ENCODE measurements at places on chromosomes 11 and 22. TPM values are rescaled to one million over a fixed set of nuclear protein-coding genes. Genes with fewer than 3 reads are reported as not detected.

Gene SLC22A25
- polyA plus RNA-seq = not detected

Gene FAM181B
- not detected for polyA plus RNA-seq

Gene ACRV1
- not detected for polyA plus RNA-seq

Gene SLC22A9
- not detected for polyA plus RNA-seq

Gene NCF4
- not detected for polyA plus RNA-seq

Gene CALCA
- polyA plus RNA-seq = not detected

Gene C11orf91
- not detected for polyA plus RNA-seq

Gene TMEM135
- 9.5 TPM for polyA plus RNA-seq

DNA sequence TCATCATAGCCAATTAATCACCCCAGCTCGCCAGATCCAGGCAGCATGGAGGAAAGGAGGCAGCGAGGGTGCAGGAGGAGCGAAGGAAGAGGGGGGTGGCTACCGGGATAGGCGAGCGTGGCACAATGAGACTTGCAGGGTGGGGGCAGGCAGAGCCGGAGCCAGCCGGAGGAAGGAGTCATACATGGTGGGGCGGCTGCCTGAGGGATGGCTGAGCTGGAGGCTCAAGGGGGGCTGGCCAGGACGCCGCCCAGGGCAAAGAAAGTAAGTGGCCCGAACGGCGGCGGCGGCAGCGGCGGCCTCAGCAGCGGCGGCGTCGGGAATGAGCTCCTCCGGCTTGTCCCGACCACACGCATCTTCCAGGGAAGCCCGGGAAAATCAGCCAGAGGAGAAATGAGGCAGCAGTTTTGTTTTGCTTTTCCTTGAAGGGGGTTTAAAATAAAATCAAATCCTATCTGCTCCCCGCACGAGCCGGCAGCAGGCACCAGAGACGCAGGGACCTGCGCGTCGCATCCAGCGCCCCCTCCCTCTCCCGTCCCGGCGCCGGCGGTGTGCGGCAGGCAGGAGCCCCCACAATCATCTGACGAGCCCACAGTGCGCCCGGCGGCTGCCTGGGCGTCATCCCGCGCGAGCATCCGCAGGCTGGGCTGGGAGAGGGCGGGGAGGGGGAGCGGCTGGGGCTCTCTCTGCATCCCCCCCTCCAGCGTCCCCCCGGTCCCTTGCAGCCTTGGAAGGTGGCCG is 263.6 kb downstream of the CTTN start:
- no peak for DNase-seq

DNA sequence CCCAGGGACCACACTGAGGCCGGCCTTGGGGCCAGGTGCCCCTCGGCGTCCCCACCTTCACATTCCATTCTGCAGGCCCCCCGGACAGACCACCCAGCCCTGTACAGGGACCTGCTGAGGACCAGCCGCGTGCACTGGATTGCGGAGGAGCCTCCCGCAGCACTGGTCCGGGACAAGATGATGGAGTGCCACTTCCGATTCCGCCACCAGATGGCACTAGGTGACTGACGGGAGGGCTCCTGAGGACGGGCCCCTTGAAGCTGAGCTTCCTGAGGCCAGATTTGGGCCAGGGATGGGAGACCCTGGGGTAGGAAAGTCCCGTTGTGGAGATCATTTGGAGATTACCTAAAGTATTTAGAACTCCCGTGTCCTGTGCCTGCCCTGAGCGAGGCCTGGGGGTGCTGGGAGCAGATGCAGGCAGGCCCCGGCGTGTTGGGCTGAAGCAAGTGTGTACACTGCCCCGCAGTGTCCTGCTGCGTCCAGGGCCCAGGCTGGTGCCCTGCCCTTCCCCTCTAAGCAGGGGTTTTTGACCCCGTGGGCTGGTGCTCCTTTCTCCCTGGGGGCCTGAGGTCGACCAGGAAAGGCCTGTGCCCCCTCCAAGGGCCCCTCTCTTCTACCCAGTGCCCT is 20.0 kb downstream of the TRMU start:
- DNase-seq = peak; percentile 13

DNA sequence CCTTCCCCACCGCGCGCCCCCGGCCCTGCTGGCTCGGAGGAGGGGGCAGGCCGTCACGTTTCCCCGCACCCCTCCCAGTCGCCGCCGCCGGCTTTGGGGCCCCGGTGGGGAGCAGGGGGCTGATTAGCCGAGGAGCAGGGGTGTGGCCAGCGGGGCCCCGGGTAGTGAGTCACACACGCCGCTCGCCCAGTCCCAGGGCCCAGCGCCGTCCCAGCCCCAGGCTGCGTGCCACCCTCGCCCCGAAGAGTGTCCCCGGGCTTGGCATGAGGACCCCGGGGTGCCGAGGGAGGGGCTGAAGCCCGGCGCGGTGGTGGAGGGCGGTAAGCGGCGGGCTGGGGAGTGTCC is 34.4 kb downstream of the PRDM11 start:
- DNase-seq = no peak

DNA sequence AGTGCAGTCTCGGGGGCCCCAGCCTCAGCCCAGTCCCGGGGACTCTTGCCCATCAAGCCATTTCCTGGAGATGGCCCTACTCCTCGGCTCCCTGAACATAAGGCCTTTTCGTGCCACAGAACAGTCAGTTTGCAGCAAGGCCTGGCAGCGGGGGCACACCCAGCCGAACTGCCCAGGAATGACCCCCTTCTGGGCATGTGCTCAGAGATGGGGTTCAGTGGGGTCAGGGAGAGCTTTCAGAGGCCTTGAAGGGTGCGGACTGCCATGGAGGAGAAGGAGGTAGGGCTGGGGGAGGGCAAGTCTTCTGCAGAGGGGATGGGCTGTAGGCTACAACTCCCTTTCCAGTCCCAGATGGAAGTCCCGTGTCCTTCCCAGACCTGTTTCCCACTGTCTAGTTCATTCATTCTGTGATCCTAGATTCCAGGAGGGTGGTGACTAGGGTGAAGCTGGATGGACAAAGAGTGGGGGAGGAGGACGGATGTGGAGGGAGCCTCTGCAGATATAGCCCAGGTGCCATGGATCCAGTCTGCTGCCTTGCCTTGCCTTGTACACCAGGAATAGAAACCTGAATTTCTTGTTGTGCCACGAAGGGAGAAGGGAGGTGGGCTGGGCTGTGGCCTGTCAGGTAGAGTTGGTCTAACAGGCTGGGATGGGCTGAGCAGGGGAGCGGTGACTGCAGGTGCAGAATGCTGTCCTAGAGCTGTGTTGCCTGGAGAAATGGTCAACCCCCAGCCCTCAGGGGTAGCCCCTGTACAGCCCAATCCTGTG is 14.2 kb upstream of the OMP start:
- DNase-seq = no peak

DNA sequence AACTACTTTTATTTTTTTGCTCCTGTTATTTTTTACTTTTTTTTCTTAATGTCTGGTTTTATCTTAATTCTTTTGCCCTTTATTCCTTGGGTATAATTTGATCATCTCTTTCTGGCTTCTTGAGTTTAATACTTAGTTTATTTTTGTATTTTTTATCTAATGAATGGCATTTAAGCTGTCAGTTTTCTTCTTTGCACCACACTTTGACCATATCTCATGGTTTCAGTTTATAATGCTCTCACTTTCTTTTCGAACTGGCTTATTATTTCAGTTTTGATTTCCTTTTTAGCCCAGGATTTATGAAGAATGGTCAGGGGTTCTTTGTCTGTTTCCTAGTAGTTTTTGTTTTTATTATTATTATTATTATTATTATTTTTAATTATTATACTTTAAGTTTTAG is 48.3 kb downstream of the QSER1 start:
- DNase-seq = no peak

DNA sequence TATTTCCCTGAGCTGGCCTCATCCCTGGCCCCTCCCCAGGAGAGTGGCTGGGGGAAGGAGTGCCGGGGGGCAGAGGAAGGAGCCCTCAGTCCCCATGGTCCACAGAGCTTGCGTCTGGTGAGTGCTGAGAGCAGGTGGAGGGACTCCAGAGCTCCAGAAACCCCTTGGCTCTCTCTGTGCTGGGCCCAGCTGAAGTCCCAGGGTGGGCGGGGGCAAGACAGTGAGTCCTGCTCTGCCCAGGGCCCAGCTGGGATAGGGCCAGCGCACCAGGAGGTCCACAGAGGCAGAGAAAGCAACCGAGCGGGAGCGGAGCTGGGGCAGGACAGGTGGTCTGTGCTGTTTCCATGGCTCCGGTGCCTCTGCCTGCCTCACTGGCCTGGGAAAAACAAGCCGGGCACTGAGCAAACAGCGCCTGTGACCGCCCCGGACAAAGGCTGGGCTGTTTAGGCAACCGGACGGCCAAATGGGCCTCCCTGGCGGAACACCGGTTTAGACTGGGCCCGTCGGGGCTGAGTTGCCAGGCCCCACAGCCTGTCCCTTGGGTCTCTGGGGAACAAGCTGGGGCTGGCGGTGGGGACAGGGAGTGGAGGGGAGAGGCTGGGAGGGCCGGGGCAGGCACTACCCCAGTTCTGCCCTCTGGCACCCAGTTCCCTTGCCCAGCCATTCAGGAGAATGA is 34.1 kb upstream of the WNT7B start:
- DNase-seq = no peak

GRCh38 chr11:119041821-119042514 is 11.3 kb upstream of the SLC37A4 start:
- DNase-seq = no peak

DNA sequence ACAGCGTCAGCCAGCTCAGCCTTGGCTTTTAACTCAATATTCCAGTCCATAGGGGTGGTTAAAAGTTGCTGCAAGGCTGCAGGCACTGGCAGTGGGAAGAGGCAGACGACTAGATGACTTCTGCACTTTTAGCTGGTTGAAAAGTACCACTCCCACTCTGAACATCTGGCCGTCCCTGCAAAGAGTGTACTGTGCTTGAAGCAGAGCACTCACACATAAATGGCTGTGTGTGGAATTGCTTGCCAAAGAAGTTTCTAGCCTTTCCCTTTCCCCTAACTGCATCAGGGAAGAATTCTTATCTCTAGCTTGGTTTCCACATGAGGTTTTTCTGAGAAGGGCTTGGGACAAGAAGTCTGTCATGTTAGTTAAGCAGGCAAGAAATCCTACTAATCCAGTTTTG is 5.1 kb upstream of the PHLDB1 start:
- DNase-seq = no peak

- no peak for DNase-seq
Measured at GRCh38 chr11:119845756-119846155, 116.8 kb upstream of the NECTIN1 start.

DNA sequence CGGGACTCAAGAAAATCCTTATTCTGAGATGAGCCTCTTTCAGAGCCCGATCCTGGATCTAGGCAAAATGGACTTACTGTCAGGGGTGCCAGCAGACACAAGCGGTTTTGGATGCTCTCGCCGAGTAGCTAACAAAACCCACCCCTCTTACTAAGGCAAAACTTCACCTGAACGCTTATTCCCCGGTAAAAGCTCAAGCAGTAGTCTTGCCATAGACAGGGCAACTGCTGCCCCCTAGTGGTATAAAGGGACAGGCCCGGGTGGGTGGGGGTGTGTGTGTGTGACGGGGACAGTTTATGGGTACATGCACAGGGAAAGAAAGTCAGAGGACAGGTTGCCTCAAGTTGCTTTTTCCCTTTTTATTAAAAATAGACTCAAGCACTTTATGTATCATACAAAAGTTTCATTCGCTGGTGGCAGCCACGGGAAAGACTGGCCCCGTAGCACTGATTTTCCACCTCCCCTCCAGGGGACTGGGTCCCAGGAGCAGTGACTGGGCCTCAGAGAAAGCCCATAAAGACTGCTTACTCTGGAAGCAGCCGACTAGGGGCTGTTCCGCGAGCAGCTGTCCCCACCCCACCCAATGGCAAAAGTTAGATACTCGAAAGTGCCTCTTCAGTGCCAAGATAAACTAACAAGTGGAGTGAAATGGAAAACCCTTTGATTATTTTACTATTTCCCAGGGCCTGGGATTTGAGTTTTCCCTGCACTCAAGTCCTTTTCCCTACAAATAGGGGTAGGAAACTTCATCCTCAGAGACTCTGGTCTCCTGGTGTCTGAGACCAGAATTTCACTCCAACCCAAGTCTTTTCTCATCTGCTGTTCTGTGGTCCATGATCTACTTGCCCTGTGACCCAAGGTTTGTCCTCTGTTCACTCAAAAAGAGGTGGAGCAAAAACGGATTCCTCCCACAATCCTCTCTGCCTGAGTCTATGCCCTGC is 4.7 kb downstream of the YPEL4 start:
- no peak for DNase-seq

DNA sequence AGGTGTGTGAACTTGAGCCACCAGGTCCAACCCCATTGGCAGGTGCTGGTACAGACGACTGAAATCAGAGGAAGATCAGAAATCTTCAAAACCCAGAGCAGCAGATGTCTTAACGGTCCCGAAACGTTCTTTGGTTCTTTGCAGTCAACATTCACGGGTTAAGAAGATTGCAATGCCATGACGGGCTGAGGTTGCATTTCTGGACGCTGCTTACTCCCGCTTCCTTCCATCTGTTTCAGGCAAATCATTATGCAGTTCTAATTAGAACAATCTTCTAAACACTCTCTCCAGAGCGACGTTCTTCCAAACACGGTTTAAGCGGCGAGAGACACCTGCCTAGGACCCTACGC is 492 bp upstream of the LUZP2 start:
- DNase-seq = no peak

DNA sequence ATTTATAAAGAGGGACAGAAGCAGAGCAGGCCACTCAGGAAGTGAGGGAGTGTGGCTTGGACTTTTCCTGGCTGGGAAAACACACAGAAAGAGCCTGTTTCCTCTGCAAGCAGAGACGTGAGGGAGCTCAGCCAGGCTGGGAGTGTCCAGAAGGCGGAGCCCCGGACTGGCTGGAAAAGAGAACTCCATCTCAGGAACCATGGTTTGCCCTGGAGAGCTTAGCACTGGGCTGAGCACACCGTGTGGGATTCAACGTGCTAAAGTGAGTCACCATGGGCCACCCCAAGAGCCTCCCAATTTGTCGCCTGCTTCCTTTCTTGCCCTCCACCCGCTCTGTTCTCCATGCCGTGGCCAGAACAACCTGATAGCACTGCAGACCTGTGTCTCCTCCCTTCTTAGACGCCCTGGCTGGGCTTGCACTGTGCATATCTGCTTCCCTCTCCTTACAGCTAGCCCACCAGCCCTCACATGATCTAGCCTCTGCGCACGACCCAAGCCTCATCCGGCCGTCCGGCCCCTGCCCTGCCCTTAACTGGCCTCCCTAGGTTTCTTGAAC is 51.8 kb downstream of the GALNT18 start:
- DNase-seq = no peak

- no peak for DNase-seq
Measured at GRCh38 chr11:131491503-131491902, 121.1 kb downstream of the NTM start.

GRCh38 chr11:36114095-36114494 is 170.2 kb downstream of the LDLRAD3 start:
- DNase-seq = no peak

DNA sequence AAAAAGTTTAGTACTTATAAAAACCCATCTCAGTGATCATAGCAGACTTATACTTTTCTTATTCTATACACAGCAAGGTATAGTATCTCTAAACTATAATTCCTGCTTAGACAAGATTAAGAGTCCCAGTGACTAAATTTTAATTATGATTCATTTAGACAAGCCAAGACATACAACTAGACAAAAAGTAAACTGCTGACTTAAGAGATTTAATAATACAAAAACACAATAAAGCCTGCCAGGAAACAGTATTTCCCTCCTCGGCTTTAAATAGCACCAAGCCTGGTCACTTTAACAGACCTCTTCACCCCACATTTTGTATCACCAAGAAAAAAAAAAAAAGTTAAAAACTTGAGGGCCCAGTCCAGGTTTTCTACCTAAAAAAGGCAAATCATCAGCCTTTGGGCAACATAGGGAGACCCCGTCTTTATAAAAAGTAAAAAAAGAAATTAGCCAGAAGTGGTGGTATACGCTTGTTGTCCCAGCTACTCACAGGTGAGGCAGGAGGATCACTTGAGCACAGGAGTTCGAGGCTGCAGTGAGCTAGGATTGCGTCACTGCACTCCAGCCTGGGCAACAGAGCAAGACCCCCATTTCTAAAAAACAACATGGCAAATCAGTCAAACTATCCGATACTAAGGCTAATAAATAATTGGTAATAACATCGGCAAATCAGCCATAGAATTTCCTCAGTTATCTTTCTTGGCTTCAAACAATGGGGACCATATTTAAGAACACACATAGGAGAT is 53.8 kb downstream of the SIK3 start:
- no peak for DNase-seq

Measured in AG04450 (cell line).